ENCODE measurements at places on chromosomes 12 and 14. TPM values are rescaled to one million over a fixed set of nuclear protein-coding genes. Genes with fewer than 3 reads are reported as not detected.

- DNase-seq: no peak
Observed at GRCh38 chr12:94900496-94900895, 103.0 kb downstream of the NDUFA12 start.

GRCh38 chr14:64465831-64466554, 694 bp downstream of the AKAP5 start:
- peak; percentile 60 for DNase-seq

- no peak for DNase-seq
Observed at GRCh38 chr12:41174602-41175001, 13.5 kb upstream of the PDZRN4 start.

Gene TPPP2
- not detected for total RNA-seq

DNA sequence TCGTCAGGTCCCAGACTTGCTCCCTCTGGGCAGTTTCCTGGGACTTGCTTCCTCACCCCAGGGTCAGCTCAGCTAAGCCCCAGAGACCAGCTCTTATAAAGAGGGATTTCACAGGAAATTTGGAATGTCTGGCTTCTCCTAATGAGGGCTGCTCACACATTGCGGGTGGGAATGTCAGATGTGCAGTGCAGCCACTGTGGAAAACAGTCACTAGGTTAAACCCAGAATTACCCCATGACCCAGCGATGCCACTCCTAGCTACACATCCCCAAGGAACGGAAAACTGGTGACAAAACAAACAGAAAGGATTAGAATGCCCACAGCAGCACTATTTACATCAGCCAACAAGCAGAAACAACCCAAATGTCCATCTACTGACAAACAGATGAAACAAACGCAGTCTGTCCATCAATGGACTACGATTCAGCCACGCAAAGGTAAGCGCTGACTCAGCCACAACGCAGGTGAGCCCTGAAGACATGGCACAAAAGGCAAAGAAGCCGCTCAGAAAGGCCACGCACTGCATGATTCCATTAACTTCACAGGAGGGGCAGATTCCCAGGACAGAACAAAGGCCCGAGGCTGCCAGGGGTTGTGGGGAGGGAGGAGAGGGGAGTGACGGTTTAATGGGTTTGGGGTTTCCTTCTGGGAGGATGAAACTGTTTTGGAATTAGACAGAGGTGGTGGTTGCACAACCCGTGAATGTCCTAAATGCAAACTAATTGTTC, 63.0 kb downstream of the NCOR2 start:
- no peak for DNase-seq

- no peak for DNase-seq
Observed at GRCh38 chr12:89800435-89800834, 91.8 kb upstream of the ATP2B1 start.

DNA sequence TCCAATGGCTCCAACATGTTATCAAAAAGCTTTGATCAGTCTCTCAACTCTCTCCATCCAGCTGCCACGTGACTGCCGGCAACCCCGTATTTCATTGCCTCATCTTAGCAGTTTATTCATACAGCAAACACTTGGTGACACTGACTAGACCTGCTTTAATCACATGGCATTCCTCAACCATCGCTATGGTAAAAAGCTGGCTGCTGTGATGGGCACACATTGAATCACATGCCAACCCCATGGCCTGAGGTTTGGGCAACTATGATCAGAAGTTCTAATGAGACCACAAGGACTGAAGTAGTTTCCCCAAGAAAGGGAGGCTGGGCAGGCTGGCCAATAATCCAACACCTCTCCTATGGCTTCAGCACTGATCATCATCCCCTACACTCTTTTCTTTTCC, 40.6 kb upstream of the TAS2R42 start:
- DNase-seq: no peak

- DNase-seq: no peak
Observed at GRCh38 chr12:129127211-129127610, 273.9 kb downstream of the GLT1D1 start.

- no peak for DNase-seq
Observed at GRCh38 chr14:23365732-23366425, 907 bp upstream of the EFS start.

DNA sequence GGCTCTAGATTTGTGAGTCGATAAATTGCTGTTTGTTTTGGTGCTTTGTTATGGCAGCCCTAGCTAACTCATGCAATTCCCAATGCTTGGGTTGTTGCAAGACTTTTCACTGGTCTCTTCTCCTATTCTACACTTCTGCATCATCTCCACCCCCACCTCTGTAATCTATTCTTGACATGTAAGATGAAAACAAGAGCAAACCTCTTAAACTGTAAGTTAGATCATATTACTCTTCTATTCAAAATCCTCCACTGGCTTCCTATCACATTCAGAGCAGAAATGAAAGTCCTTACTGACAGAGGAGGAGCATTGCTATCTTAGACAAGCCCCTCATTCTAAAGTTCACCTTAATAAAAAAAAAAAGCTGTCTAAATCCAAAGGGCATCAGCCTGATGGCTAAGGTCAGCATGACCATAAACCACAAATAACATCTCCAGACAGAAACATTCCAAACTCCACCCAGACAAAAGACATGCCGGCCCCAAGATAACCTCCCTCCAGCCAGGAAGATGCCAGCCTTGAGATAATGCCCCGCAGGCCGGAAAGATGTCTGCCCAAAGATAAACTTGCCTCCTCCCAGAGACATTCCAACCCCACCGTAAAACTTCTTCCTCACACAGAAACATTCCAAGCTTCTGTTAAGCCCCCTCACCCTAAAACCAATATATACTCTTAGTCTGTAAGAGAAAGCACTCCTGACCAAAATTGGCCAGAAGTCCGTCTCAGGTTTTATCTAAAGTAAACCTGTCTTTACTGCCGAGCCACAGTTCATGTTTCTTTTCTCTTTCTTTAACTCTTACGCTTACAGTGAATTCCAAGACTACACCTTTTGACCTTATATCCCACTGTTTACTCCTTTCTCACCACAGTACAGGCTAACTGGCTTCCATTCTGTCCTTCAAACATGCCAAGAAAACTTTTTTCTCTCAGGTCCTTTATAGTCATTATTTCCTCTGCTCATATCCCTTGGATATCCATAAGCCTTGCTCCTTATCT, 308.9 kb downstream of the KCNH5 start:
- DNase-seq: peak; percentile 91

GRCh38 chr14:102222751-102223150, 82.2 kb downstream of the MOK start:
- no peak for DNase-seq

Gene KRT2
- not detected for total RNA-seq

Gene TSPAN11
- total RNA-seq: not detected

Gene VWF
- 0.30 TPM for total RNA-seq

Gene LTBR
- 197 TPM for total RNA-seq

- no peak for DNase-seq
Observed at GRCh38 chr12:41992692-41993215, 151.9 kb downstream of the GXYLT1 start.

GRCh38 chr14:99127651-99128167, 144.3 kb downstream of the BCL11B start:
- DNase-seq: no peak

DNA sequence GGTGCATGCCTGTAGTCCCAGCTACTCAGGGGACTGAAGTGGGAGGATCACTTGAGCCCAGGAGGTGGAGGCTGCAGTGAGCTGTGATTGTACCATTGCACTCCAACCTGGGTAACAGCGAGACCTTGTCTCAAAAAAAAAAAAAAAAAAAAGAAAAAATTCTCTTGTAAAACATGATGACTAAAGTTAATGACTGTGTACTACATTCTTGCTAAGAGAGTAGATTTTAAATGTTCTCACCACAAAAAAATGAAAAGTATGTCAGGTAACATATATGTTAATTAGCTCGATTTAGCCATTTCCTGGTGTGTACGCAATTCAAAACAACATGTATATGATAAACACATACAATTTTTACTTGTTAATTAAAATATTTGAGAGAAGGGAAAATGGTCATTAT, 480.7 kb upstream of the RGS6 start:
- DNase-seq: no peak

Gene ADAMTS20
- not detected for total RNA-seq

GRCh38 chr14:102751088-102751487, 26.2 kb upstream of the TRAF3 start:
- no peak for DNase-seq

- DNase-seq: no peak
Observed at GRCh38 chr14:73472185-73473114, 14.1 kb upstream of the NUMB start.

DNA sequence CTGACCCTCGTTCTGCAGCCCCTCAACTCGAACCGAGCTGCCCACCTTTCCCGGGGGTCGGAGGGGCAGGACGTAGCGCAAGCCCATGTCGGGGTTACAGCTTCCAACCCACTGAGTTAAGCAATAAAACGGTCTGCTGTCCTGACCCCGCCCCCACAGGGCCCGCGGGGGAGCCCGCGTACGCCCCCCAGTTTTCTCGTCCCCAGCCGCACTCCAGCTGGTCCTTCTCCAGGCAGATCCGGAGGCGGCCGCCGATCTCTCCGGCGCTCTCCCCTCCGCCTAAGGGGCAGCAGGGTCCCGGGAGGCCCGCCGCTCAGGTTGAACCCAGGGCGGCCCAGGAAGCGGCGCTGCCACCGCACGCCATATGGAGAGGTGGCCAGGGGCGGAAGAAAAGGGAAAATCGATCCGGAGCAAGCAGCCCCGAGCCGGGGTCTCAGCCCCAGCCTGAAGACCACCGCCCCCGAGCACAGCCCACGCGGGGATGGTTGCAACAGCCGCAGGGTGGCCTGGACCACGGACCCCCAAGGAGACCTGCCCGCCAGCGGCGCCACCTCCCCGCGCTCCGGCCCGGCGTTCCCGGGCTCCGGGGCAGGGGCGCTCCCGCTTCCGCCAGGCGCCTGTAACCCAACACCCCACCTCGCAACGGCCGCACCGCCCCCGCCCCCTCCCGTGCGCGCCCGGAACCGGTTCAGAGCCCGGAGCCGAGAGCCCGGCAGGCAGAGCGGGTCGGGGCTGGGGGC, 760 bp downstream of the ACTN1 start:
- DNase-seq: peak; percentile 72

DNA sequence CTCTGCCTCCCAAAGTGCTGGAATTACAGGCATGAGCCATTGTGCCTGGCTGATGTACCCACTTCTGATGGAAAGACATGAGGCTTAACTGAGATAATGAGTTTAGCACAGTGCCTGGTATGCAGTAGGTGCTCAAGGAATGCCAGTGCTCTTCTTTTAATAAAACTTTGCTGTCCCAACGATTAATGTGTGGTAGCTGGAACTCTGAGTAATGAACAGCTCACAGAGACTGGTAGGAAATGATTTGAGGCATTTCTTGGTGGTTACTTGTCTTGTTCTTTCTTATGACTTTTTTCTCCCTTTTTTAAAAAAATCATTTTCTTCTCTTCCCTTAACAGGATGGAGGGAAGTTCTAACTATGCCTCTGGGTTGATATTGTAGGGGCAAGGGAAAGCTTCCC, 235.7 kb upstream of the PWP1 start:
- no peak for DNase-seq

- no peak for DNase-seq
Observed at GRCh38 chr14:55556929-55557623, 22.9 kb upstream of the KTN1 start.

DNA sequence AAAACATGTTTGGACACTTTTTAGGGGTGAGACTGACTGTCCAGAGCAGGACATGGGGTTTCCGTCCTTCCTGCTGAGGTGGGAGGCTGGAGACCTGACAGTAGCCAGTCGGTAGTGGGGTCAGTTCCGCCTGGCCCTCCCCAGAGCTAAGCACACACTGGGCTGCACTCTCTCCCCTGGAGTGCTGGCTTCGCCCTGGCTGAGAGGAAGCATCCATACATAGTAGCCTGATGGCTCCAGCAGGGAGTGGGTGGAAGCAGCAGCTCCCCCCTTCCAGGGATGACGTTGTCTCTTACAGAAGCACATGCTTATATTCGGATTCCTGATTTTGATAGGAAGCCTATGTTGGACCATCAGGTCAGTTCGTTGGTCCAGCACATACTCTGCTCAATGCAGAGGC, 40.4 kb downstream of the SFSWAP start:
- no peak for DNase-seq
